ENCODE measurements at places on chromosomes 2 and 18. TPM values are rescaled to one million over a fixed set of nuclear protein-coding genes. Genes with fewer than 3 reads are reported as not detected.

Gene ARHGAP25
- 134 TPM for total RNA-seq

Gene ATG9A
- total RNA-seq: 57.6 TPM

Gene POTEI
- total RNA-seq: not detected

Gene CCDC74A
- 2.3 TPM for total RNA-seq

Gene OTOS
- total RNA-seq: not detected

Gene DLX1
- total RNA-seq: not detected

All from T-cell (primary cell).